GM12891 (cell line): ENCODE measurements at places on chromosomes 13 and 19.

GRCh38 chr19:40737102-40737644 is 13.1 kb downstream of the ACTMAP start:
- no peak for DNase-seq

DNA sequence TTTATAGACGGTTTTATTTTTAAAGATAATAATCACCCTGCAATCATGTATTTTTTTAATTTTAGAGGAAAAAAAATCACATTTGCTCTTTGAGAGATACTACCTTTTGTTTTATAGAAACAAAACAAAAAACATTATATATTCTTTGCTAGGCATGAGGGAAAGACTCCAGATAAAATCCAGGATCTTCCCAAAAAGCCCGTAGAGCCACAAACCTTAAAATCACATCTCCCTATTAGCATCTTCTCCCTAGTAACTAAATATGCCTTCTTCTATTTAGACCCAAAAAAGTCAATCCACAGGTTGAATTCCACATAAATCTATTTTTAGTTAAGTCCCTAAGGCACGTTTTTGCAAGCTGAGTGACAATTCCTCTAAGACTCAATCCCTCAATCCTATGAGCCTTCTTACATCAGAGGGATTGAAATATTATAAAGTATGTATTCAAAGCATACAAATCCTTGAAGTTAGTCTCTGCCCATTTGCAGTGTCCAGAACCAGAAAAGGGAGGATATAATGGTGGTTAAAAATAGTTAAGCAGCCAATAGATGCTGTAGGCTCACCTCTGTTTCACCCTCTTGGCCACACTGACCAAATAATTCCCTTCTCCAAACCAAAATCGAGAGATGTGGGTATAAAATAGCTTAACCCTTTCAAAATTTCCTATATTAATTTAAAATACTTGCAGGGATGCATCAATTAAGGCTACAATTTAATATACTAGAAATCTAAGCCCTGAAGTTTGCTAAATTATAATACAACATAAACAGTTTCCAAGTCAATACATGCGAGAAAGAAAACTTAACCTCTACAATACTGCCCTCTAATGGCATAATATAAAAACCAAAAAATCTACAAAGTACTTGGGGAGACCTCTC is 64.0 kb downstream of the SERP2 start:
- DNase-seq = no peak

DNA sequence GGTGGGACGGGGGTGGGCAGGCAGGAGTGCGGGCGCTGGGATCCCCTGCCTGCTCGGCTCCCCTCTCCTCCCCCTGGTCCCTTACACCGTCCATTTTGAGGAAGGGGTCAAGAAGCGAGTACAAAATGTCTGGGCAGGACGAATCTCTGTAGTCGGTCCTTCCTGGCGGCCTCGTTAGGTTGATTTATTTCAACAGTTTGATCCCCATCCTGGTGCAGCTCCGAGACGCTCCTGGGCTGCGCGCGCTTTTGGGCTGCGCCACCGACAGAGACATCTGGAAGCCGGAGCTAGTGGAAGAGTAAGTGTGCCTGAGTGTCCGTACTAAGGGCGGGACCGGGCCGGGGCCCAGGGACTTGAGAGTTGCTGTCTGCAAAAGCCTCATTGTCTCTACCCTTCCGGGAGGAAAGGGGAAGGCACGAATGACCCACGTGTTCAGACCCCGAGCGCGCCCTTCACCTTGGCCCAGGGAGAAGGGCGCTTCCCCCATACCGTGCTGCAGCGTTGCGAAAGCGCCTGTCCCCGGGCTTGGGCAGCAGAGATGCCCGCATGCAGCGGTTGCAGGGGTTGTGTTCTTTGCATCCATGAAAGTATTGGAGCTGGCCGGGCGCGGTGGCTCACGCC is 1.8 kb downstream of the ZNF114 start:
- peak; percentile 57 for DNase-seq

GRCh38 chr13:48160606-48161278 is 65.8 kb upstream of the MED4 start:
- DNase-seq = no peak

DNA sequence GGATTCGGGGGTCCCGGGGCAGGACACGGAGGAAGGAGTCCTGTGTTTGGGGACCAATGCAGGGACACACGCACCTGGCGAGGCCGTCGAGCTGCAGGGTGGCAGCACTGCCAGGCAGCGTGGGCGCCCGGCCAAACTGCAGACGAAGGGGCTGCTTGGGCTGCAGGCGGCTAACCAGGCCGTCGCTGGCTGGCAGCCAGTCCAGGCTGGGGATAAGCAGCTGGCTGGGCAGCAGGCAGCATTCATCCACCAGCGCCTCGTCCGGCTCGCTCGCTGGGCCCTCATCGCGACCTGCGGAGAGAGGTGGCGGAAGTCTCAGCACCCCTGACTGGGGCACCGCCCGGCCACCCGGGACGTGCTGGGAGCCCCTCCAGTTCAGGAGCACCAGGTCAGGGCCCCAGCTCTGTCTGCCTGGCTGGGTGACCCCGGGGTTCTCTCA is 11.5 kb downstream of the CFD start:
- no peak for DNase-seq

- no peak for DNase-seq
Measured at GRCh38 chr19:2040647-2041432, 10.2 kb downstream of the MKNK2 start.

GRCh38 chr13:31209172-31209840 is 9.5 kb downstream of the B3GLCT start:
- no peak for DNase-seq

DNA sequence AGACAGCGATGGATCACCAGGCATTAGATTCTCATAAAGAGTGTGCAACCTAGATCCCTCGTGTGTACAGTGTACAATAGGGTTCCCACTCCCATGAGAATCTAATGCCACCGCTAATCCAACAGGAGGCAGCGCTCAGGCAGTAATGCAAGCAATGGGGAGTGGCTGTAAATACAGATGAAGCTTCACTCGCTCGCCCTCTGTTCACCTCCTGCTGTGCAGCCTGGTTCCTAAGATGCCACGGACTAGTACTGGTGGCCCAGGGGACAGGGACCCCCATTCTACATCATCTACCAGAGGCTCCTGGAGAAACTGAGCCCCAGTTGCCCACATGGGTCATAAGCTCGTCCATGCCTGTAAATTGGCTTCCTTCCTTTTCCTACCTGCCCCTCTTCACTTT is 8.0 kb downstream of the CLEC4M start:
- no peak for DNase-seq

GRCh38 chr13:50309882-50310594 is 294.8 kb downstream of the KCNRG start:
- DNase-seq = no peak

- DNase-seq = no peak
Measured at GRCh38 chr19:9941671-9942070, 5.4 kb upstream of the OLFM2 start.

DNA sequence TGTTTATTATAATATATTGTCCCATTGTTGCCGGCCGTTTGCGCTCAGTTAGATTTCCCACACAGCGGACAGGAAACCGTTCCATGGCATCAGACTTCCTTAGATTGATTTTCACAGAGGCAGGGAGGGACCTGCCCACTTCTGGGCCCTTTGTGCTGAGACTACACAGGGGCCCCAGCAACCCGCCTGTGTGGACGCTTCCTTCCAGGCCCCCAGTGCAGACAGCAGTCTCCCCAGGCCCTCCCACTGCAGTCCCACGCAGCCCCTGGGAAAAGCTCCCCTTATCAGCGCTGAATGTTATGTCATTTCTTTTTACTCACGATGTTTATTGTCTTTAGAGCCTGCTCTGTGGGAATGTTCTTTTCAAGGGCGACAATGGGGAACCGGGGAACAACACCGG is 351.7 kb upstream of the ARGLU1 start:
- no peak for DNase-seq

- DNase-seq = no peak
Measured at GRCh38 chr13:26980099-26981031, 191.2 kb downstream of the USP12 start.

- DNase-seq = no peak
Measured at GRCh38 chr19:18738961-18739690, 52.0 kb downstream of the COMP start.

DNA sequence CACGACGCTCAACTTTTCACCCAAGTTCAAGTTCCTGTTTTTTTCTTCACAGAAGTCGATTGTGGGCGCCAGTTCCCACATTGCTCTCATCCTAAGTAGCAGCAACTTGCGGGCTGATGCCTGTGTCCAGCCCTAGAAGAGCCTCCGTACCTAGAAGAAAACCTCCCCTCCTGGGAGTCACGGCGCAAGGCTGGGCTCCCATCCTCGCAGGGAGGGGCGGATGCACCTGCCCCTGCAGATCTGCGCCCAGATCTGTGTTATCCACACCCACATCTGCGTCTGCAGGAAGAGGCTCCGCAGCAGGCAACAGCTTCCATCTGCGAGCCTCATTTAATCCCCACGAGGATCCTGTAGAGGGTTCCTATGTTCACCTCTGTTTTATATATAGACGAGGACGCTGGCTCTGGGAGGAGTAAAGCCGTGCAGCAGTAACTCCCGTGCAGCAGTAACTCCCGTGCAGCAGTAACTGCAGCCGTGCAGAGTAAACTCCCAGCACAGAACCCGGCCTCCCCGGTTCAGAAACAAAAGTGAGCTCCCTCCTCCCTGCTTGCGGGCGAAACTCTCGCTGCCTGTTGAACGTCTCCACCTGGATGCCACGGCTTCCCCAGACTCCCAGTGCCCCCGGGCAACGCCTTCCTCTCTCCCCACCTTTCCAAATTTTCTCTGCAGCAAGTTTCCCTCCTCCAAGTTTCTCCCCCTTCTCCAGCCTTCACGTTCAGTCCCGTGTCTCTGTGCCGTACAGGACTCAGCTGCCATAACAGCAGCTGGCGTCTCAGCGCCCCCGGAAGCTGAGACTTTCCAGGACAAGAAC is 23.5 kb upstream of the LAIR1 start:
- DNase-seq = no peak

DNA sequence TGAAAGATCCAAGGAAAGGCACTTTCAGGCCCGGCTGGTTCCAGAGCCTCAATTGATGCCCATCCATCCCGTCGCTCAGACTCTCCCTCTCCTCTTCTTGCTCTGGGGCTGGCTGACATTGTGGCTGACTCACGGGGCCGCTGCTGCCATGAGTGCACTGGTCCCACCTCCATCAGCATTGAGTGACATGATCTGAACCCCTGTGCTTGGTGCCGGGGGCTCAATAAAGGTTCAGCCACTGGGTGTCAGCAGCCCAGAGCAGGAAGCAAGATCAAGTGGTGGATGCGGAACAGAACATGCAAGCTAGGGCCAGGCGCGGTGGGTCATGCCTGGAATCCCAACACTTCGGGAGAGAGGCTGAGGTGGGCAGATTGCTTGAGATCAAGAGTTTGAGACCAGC is 39.5 kb downstream of the COMP start:
- no peak for DNase-seq
